ENCODE measurements at places on chromosomes 6 and 20.

DNA sequence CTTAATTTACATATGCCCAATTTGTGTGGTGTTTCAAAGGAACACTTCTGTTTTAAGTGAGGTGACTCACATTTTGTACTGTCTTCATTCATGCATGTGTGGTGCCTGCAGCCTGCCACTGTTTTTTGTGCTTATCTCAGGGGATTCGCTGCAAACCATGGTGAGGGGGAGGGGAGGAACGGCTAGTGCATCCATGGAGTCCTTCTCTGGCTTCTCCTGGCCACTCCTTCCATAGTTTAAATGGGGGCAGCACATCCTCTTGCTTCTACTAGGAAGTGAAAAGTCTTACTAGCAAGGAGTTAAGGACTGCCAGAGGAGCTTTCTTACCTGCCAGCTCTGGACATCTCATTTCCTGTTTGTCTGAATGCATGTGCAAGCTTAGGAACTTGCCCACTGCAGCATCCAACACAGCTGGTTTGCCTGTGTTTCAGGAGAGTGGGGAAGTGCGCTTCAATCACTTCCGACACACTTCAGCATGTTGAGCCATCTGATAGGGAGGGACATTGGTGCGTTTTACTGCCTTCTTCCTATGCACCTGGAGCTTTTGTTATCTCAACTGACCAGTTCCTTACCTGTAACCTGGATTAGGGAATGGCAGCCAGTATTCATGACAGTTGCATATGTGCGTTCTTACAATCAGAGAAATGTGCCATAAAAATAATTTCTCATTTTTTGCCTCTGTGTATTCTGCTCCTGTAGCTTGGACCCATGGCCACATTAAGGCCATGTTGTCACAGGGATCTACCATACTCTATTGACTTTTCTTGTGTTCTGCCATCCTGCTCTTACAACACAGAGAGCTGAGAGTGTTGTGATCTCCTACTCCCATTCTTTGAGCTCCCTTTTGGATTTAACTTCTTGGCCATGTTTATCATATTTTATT, 211.3 kb downstream of the ARID1B start:
- no peak for DNase-seq

- no peak for DNase-seq
These were observed 171.0 kb downstream of the GPX5 start for GRCh38 chr6:28696682-28697081.

DNA sequence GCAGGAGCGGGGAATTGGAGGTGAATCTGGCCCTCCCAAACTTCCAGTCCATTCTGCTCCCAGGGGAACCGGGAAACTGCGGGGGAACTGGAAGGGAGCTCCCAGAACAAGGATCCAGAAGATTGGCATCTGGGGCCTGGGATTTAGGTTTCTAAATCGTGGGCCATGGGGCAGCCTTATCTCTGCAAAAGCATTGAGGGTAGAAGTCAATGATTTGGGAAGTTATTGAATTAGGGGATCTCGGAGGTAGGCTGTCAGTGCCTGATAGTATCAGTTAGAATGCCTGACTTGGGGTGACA, 45.1 kb downstream of the HNF4A start:
- no peak for DNase-seq

DNA sequence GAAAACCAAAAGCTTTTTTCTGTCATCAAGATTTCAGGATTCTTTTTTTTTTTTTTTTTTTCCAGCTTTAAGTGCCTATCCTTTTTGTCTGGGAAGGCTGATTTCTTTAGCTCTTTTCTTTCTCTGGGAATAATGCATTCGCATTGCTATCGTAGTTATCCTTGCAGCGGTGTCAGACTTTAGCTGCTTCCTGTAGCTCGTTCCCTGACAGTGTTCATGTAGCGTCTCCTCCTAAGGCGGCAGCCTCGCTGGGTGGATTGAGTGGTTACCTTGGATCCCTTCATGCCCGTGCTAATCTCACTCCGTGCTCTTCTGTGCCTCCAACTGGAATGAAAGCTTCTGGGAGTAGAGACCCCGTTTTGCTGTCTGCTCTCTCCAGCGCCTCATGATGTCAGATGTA, 43.1 kb downstream of the UST start:
- no peak for DNase-seq

GRCh38 chr6:114195027-114195365, 147.8 kb downstream of the HS3ST5 start:
- DNase-seq: no peak

DNA sequence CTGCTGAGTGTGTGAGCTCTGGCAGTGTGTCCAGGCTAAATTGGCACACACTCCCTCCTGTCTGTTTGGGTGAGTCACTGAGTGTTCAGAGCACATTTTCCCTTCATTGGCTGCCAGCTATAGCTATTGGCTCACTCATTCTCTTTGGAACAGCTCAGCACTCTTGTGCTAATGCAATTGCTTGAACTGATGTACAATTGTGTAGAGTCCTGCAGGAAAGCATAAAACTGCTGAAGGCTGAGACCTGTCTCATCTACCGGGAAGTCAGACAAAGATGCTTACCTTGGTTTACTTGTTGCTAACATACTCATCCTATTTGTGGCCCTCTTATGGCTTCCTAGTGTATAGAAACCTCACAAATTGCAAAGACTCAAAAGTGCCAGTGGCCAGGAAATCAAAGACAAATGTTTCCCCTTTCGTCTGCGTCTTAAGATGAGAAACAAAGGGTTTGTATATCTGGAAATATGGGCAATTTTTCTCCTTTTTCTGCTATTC, 351.0 kb downstream of the BCKDHB start:
- no peak for DNase-seq

DNA sequence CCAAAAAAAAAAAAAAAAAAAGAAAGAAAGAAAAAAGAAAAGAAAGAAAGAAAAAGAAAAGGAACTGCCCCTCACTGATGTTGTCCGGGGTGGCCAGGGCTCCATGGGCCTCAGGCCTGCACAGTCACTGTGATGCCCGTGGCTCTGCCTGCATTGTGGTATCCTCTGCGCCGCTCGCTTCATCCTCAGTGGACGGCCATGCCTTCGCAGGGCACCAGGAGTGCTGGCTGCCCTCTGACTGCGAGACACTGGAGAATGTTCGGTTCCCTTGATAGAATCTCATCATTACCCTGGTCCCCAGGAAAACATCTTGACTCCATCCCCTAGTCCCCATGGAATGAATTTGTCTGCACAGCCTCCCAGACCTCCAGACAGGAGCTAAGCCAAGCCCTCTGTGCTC, 61.7 kb downstream of the TMEM242 start:
- DNase-seq: no peak

- no peak for DNase-seq
These were observed 419.9 kb downstream of the QKI start for GRCh38 chr6:163834226-163834970.

DNA sequence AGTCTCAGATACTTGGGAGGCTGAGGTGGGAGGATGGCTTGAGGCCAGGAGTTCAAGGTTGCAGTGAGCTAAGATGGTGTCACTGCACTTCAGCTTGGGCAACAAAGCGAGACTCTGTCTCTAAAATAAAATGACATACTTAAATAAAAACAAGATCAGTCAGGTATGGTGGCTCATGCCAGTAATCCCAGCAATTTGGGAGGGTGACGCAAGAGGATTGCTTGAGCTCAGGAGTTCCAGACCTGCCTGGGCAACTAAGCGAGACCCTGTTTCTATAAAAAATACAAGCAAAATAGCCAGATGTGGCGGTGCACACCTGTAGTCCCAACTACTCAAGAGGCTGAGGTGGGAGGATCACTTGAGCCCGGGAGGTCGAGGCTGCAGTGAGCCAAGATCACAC, 149.6 kb downstream of the ZFP64 start:
- no peak for DNase-seq

- DNase-seq: peak; percentile 28
These were observed 3.3 kb downstream of the KCNS1 start for GRCh38 chr20:45097485-45098102.

- no peak for DNase-seq
These were observed 70.3 kb downstream of the ATG5 start for GRCh38 chr6:106255306-106255705.

- DNase-seq: no peak
These were observed 10.7 kb upstream of the TP53INP2 start for GRCh38 chr20:34693414-34693813.

DNA sequence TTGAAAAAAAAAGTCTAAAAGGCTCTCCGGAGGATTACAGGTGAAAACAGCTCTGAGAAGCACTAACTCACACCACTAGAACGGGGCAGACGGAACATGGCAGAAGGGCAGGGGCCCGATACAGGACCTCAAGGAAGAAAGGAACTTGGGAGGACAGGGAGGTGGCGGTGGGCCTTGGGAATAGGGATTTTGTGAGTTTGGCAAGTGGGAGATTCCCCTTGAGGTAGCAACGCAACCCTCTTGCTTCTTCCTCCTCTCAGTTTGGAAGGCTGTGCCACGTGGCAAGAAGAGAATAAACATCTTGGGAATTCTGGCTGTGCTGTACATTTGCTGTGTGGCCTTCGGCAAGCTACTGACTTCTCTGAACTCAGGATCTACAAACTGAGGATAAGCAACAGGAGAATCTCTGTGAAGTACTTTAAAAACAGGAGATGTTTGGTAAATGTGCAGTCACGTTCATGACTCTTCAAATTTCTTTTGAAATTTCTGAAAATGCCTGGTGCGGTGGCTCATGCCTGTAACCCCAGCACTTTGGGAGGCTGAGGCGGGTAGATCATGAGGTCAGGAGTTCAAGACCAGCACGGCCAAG, 220.8 kb downstream of the BCAS1 start:
- DNase-seq: no peak

DNA sequence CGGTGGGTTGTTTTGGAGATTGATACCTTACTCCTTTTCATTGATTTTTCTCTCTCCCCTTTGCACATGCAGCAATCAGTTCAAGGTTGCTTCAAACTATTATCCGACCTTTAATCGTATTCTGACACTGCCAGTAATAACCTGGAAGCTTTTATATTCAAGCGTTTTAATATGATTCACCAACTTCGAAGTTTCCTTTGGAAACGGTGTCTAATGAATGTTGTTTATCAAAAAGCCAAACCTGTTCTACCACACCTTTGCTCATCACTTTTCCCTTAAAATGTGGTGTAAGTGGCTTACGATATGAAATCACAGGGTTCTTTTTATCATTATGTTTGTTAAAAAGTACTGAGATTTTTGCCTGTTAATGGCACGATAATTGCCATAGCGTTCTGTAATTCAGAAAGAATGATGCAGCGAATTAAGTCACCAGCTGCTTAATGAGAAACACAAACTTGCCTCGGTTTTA, 660 bp downstream of the STXBP5 start:
- DNase-seq: no peak

DNA sequence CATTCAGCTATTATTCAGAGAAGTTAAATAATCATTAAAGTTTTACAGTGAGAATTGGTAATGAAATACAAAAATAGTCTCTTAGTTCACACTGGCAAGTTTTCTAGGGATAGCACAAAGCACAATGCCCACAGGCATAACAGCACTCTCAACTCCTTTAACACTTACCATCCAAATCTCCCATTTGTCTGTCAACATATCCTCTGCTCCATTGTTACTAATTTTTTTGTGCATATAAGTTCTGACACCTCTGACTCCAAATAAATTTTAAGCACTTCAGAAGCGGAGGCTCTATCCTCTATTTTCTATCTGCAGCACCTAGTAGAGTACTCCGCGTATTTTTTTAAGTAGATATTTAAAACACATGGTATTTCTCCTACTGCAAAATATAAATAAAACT, 15.6 kb upstream of the RSPO3 start:
- DNase-seq: no peak

- DNase-seq: no peak
These were observed 84.5 kb downstream of the PLCB1 start for GRCh38 chr20:8216375-8217200.

DNA sequence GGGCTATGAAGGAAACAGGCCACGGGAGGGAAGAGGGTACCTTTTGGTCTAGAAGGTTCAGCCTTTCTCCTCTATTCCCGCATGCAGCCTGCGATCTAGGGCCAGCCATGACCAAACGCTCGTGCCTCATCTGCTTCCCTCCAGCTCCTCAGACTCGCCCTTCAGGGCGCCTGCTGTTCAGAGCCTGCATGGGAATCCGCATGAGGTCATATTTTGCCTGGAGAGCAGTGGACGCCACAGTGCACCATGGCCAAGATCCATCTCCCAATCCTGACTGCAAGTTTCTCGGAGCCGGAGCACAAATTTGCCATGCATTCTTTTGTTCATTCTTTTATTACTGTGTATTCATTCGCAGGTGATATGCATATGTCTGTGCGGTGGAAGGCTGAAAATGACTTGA, 608.1 kb downstream of the QKI start:
- no peak for DNase-seq

GRCh38 chr20:47428851-47429336, 72.4 kb upstream of the ZMYND8 start:
- DNase-seq: no peak

- DNase-seq: no peak
These were observed 24.3 kb downstream of the SCAF8 start for GRCh38 chr6:154757352-154758050.

- no peak for DNase-seq
These were observed 97.8 kb downstream of the JARID2 start for GRCh38 chr6:15343490-15344191.

DNA sequence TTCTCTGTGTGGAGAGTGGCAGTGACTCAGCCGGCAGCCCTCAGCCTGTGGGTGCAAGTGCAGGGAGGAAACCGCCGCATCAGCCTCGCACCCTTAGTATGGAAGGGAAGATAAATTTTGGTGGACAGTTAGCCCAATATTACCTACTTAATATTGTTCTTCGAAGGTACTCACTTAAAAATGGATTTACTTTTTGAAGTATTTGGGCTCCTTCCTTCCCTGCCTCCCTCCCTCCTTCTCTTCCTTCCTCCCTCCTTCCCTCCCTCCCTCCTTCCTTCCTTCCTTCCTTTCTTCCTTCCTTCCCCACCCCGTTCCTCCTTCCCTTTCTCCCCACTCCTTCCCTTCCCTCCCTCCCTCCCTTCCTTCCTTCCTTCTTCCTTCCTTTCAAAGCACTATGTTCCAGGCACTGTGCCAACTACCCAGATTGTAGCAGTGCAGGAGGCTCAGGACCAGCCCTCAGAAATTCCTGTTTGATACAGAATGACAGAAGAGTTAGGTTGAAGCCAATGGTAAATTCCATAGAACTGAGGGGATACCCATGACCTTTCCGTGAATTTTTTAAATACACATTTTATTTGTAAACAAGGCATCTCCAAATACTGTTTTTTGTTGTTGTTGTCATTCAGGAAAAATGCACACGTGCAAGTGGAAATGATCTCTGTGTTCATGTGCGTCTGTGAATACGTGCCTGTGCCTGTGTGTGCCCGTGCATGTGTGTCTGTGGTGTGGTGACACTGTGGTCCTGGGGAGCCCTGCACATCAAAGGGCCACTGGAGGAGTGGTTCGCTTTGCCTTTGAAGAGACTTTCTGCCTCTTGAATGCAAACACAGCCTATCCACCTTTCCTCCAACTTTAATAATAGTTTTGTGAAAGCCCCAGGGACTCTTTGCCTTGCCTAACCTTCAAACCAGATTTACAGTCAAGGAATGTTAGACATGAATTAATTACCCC, 141.7 kb downstream of the EDN3 start:
- no peak for DNase-seq

GRCh38 chr6:104484626-104485025, 375.1 kb downstream of the HACE1 start:
- no peak for DNase-seq

DNA sequence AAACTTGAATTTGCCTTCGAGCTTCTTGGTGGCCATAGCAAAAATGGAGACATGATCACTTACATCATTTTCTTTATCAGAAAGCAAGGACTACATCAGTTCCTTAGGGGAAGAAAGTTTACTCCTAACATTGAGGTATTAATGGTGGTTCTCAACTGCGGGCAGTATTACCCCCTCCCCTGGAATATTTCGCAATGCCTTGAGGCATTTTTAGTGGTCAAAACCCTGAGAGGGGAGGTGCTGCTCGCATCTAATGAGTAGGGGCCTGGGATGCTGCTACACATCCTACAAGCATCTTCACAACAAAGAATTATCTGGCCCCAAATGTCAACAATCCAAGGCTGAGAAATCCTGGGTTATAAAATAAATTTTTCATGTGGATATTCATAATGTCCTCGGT, 222.2 kb upstream of the TSHZ2 start:
- DNase-seq: no peak

Data from stimulated activated naive CD4-positive, alpha-beta T cell treated with Interleukin-2 at 50 U/mL for 16 hours (primary cell).